GF-D8 (cell line): ENCODE measurements at places on chromosomes 16 and 17.
A peak's percentile ranks its signal among the peaks of the same experiment; 100 is the strongest.

DNA sequence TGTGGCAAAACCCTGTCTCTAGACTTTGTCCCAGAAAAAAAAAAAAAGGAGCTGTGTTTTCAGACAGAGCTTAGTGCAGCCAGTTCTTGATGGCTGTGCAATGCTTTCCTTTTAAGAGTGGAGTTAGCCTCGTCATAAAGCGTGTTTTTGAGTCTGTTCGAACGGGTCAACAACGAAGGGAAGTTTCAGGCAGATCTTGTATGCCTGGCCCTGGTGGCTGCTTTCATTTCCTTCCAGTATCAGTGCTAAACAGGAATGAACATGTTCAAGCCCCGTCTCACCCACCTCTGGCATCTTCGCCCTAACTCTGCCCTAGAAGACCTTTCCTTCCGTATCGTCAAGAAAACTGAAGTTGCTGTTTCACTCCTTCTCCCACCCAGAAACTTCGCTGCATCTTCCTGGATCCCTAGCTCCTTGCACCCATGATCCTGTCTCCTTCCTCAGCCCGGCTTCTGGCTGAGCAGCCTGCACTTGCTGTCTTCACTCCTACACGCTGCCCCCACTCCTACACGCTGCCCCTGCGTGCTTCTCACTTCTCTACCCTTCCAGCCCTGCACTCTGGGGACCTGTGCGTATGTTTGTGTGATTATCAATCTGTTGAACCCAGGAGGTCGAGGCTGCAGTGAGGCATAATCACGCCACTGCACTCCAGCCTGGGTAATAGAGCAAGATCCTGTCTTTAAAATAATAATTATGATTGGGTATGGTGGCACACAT lies 55.3 kb downstream of the USP10 start:
- no peak for DNase-seq

DNA sequence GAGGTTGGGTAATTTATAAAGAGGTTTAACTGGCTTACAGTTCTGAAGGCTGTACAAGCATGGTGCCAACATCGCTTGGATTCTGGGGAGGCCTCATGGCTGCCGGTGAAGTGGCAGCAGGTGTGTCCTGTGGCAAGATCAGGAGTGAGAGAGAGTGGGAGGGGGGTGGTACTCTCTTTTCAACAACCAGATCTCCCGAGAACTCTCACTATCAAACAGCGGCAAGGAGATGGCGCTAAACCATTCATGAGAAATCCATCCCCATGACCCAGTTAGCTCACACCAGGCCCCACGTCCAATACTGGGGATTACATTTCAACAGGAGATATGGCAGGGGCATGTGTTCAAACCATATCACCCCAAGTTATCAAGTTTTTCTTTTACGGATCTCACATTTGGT lies 44.0 kb upstream of the CBX4 start:
- DNase-seq, result no peak

GRCh38 chr16:27517664-27518063 lies 32.0 kb downstream of the GTF3C1 start:
- no peak for DNase-seq

GRCh38 chr17:12068946-12069345 lies 48.3 kb downstream of the MAP2K4 start:
- DNase-seq, result no peak

- no peak for DNase-seq
Observed at GRCh38 chr17:81422776-81423697, 27.8 kb downstream of the BAHCC1 start.

GRCh38 chr16:31513884-31514283 lies 5.7 kb upstream of the RUSF1 start:
- no peak for DNase-seq

DNA sequence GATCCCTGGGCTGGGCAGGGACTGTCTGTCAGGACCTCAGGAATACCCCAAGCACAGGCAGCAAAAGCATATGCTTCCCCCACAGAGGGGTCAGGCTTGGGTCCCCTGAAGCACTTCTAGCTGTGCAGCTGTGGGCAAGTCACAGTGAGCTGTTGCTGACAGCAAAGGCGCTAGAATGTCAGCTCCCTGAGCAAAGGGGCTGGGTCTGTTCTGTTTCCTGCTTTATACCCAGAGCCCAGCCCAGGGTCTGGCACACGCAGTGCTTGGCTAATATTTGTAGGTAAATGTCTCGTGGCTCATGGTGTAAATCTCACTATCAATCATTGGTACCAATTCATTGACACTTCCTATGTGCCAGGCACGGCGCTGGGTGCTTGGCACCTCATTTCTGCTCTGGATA lies 16.6 kb upstream of the MPRIP start:
- DNase-seq, result no peak

- no peak for DNase-seq
Observed at GRCh38 chr16:69329369-69330285, 761 bp downstream of the PDF start.

DNA sequence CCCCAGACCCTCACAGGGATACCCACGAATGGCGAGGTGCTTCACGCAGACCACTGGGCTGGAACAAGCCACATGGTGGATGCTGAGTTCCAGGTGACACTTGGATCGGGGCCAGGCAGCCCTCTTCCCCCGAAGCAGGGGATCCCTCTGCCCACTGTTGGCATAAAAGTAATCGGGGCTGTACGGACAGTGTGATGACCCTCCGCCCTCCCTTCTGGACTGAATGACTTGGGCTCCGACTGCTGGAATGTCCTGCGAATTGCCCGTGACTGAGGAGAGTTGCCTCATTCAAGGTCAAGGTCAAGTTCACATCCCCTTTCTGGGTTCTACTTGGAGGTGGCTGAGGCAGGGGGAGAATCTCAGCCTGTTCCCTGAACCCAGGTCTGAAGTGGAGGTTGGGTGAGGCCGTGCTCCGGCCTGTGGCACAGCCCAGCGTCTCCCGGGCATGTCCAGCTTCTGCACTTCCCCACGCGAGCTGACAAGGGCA lies 28.5 kb upstream of the CREBBP start:
- no peak for DNase-seq

DNA sequence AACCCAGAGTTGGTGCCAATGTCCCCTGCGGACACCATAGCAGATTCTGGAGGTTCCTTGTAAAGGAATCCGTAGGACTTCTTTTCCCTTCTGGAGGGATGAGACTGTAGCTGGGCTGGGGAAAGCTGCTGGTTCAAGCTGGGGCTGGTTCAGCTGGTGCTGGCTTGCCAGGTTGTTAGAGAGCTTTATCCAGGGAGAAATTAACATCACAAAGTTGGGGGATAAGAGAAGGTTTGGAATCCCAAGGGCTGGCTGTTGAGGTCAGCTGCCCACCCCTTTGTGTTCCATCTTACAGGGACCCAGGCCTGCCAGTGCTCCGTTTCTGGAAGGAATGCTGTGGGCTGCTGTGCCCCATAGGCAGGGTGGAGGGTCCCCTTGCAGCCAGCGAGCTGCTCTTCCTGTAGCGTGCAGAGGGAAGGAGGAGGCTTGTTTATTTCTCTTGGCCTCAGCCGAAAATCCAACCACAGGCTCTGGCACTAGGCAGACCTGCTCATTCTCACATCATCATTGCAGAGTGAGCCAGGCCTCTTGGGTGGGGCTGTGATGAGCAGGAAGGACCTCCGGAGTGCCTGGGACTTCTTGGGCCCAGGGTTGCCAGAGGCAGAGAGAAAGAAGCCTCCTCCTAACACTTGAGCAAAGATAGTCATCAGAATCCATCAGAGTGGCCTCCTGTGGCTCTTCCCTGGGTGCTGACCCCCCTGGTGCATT lies 251.1 kb downstream of the SEC14L1 start:
- DNase-seq, result no peak

GRCh38 chr16:24745791-24746190 lies 16.3 kb downstream of the TNRC6A start:
- DNase-seq, result peak; percentile 10

- no peak for DNase-seq
Observed at GRCh38 chr16:84307209-84307954, 12.7 kb downstream of the WFDC1 start.

GRCh38 chr16:26019381-26020242 lies 327.9 kb downstream of the HS3ST4 start:
- DNase-seq, result no peak

GRCh38 chr16:74020095-74020670 lies 276.4 kb upstream of the PSMD7 start:
- no peak for DNase-seq

DNA sequence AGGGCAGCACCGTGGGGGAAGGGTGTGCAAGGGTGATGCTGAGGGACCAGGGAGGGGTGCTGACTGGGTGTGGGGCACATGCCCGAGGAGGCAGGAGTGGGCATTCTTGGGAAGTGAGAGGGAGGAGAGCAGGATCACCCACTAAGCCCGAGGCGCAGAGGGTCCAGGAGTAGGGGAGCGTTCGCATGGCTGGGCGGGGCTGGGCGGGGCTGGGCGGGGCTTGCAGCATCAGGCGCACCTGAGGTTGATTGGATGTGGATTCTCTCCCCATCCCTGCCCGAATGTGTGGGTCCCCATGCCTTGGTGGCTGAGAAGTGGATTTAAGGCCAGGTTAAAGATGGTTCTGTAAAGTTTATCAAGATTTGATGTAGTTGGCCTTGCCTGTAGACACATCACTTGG lies 14.2 kb downstream of the BANP start:
- no peak for DNase-seq

DNA sequence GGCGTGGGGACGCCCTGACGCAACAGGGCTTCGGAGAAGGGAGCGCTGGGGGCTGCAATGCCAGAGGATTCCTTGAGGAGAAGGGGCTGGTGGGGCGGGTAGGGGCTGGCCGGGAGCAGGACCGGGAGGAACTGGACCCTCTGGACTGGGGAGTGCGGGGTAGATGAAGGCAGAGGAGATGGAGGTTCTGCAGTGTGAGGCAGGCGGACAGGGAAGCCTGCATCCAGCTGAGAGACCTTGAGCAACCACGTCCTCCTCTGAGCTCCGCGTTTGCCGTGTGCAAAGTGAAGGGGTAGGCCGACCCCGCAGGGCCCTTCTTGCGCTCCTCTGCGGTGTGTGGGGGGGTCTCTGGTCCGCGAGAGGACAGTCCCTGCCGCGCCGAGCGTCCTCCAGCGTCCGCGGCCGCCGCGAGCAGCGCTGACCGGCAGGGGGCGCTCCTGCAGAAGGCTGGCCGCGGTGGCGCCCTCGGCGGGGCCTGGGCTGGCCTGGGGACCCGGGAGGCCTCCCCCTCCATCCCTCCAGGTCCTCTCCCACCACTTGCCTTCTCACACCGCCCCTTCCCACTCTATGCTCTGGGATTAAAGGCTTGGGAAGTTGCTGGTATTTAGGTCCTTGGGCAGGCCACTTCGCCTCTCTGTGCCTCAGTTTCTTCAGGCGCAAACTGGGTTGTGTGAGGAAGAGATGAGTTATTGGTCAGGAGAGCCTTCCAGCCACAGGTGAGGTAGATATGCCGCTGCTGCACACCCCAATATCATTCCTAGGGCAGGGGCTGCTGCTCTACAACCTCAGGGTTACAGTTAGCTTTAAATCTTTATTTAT lies 9.6 kb upstream of the WNT9B start:
- no peak for DNase-seq

DNA sequence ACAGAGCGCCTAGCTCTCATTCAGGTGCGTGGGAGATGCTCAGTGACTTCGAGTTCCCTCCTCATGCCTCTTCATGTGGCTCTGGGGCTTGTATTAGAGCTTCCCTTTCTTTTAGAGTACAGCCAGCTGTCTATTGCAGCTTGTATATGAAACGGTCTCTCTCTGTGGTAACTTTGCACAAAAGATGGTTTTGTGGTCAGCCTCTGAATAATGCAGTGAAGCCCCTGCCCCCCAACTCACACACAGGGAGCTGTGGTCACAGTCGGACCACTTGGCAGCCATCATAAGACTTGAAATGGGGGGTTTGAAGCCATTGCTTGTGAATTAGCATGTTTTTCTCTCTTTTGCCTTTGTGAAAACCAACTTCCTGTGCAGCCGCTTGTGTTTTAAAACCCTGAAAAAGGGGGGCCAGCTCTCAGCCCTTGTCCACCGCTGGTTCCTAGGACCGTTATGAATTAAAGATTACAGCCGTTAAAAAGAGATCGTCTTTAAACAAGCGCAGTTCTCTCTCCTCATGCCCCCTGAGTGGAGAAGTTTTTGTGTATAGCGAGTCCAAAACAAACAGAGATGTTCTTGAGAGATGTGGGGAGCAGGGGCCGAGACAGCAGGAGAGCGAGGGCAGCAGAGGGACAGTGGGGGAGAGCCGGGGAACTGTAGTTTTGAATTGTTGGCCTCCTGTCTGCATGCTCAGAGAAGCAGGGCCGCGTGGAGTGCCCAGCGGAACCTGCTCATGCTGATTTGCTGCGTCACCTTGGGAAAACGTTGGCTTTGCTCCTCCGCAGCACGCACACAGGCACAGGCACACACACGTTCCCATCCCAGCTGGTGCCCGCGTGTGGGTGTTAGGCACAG lies 199.0 kb downstream of the MSI2 start:
- peak; percentile 98 for DNase-seq

- DNase-seq, result no peak
Observed at GRCh38 chr17:385178-385835, 32.7 kb upstream of the RPH3AL start.
